ENCODE measurements at places on chromosomes 6 and 20.
A peak's percentile ranks its signal among the peaks of the same experiment; 100 is the strongest.

- DNase-seq = no peak
These were observed 75.1 kb downstream of the ZMYND8 start for GRCh38 chr20:47281376-47281775.

GRCh38 chr6:133169901-133170300, 71.3 kb upstream of the EYA4 start:
- DNase-seq = no peak

DNA sequence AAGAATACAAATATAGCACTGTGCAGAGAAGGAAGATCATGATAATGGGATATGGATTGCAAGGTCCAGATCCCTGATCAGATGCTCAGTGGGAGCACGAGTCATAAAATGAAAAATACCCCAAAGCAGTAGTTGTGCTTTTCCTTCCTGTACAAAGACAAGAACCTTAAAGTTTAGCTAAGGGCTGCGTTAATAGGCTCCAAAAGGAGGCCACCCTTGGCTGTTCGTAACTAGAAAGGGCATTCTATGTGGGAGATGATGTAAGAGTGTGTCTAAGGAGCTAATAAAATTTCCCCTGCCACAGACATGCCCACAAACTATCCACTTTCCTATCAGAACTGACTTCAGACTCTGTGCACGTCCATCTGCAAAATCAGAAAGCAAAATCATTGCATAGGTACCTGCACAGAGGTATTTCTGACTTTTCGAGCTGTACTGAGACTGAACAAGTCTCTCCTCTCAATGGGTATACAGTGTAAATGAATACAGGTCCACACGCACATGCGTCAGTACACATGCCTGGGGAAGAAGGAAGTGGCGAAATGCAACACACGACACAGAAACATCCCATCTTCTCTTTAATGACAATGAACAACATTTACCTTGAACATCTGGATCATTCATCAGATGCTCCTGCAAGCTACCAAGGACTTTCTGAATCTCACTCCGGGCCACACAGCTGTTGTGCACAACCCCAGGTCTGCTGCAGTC, 16.9 kb upstream of the ANKRD60 start:
- DNase-seq = no peak

- peak; percentile 65 for DNase-seq
These were observed 357.9 kb upstream of the AGPAT4 start for GRCh38 chr6:161631676-161632194.

- no peak for DNase-seq
These were observed 38.8 kb downstream of the SLC22A3 start for GRCh38 chr6:160386869-160387530.

DNA sequence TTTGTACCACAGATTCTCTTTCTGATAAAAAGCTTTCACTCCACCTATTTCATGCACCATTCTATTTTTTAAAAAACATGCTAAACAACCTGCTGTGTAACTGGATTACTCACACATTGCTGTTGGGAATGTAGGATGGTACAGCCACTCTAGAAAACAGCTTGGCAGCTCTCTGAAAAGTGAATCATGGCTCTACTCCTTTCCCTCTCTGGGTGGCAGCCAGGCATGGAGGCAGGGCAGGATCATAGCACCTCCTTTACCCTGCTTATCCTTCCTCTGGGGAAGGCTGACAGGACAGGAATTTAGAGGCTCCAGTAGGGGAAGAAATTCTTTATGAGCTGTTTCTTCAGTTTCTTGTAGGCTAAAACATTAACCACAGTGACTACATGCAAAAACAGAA, 6.7 kb upstream of the VNN2 start:
- DNase-seq = peak; percentile 71

GRCh38 chr6:3280091-3280490, 21.3 kb downstream of the PSMG4 start:
- DNase-seq = no peak

DNA sequence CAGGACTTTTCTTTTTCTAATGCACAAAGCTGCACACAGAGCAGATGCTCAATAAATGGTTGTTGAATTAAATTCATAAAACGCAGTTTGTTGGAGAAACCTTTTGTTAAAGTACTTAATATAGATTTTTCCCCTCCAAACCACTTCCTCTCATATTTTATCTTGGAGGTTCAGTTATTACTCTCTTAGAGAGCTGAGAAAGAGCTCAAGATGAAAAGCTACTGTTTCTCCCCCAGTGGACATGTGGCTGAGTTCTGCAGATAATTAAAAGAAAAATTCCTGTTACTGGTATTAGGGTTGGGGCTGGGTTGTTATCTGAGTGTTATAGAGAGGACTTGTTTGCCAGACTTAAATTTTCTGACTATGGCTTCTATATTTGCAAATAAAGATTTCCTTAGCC, 294.0 kb downstream of the TBC1D7 start:
- DNase-seq = no peak

DNA sequence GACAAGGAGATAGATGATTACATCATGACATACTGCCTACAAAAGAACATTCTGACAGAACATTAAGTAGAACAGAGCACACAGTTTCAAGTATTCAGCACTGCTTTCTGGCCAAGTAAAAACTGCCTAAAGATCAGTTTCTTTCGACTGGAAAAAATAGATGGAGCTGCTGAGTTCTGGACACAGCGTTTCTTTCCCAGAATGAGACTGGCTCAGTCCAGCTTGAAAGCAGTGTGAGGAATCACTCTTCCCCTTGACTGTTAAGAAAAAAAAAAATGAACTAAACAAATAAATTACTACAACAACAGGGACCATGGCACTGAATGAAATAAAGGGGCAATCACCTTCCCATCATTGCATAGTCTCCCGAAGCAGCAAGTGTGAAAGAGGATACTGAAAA, 4.4 kb upstream of the LYRM2 start:
- DNase-seq = no peak

DNA sequence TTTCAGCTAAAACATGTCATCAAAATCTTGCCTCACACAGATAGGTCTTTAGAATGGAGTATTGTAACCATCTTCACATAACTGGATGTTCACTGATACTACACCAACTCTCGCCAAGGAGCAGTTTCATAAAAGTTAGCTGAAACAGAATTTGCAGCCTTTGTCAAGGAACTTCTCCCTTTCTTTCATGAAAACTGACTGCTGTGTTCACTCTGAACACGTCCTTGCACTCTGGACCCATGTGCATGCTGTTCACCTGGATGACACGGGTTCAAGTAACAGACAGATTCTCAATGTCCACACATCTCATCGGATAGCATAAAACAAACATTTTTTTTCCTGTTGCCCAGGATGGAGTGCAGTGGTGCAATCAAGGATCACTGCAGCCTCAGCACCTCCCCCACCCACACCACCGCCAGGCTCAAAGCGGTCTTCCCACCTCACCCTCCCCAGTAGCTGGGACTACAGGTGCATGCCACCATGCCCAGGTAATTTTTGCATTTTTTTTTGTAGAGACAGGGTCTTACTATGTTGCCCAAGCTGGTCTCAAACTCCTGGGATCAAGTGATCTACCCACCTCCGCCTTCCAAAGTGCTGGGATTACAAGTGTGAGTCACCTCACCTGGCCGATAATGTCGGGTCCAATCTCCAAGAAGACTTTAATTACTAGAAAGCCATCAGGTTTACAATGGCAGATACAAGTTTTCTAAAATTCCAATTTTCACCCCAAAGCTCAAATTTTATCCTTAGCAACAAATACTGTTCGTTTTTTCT, 9.4 kb downstream of the DIDO1 start:
- no peak for DNase-seq

GRCh38 chr20:38127920-38128528, 37.0 kb downstream of the TGM2 start:
- no peak for DNase-seq

- DNase-seq = no peak
These were observed 52.9 kb upstream of the MLN start for GRCh38 chr6:33856655-33857054.

DNA sequence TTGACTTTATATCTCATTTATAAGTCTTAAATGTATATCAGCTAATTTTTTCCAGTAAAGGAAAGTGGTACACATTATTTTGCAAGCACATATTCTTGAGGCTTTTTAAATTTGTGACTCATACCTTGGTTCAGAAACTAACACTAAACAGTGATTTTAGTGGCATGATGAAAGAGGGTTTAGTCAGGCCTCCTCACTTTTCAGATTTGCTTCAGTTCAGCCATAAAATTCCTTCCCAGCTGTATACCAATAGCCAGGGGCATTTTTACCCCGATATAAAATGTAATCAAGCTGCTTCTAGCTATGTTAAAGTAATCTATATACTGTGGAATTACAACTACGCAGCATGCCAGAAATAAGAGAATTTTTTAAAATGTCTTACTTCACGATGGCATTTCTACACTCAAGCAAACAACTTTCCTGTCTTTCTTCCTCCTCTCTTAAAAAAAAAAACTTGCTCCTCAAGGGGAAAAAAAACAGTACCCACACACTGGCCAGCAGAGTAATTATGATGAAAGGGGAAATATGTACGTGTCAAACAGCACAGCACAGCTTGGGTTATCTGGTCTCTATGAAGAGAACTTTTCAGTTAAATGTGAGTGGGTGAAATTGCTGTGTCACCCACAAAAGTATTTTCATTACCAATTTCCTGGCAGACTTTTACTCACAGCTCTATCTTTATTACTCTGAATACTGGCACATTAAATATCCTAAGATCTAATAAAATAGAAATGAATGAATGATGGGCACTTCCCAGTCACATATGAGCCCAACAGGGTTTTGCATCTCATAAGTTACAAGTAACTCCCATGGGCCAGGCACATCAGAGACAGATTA, 244.8 kb upstream of the TENT5A start:
- peak; percentile 48 for DNase-seq

- no peak for DNase-seq
These were observed 182.6 kb downstream of the NFATC2 start for GRCh38 chr20:51359947-51360346.

- DNase-seq = no peak
These were observed 63.1 kb downstream of the ISM1 start for GRCh38 chr20:13283869-13284829.

- DNase-seq = no peak
These were observed 300.9 kb upstream of the MAP3K7 start for GRCh38 chr6:90887764-90888163.

DNA sequence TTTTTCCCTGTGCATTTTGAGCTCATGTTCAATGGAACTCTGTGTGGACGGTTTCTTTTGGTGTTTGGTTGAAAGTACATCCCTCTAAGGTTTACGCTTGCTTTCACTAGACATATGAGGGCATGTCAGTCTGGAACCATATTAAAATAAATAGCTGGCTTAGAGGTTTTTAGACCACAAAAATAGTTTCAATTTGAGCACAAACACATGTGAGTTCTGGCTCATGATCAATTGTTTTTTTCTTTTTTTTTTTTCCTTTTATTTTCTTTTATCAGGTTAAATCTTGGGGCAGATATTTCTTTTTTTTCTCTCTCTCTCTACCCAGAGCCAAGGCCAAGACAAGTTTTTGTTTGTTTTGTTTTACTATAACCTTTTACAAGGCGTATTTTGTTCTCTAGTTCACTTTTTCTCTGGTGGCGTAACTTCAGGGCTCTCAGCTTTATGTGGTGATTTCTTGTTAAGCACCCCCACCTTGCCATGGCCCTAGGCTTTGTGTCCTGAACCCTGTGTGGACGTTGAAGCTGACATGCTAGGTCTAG, 92.9 kb downstream of the SHLD1 start:
- no peak for DNase-seq

GRCh38 chr20:45583502-45583901, 4.4 kb upstream of the WFDC8 start:
- DNase-seq = no peak

GRCh38 chr20:37396416-37397075, 50.6 kb downstream of the SRC start:
- no peak for DNase-seq

DNA sequence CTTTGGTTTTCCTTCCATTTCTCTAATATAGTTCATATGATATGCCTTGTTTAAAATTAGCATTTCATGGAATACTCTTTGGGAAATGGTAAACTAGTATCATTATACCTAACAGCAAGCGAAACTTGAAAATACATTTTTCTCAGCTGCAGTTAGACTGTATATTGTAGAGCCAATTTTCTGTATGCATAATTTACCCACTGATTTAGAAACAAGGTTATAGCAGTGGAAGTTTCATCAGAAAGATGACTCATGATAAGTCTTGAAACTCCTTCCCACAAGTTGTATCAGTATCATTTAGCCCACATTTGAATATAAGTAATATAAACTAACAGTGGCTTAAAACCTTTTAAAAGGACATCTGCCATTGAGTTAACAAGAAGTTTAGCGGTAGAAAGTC, 164.8 kb upstream of the BMP5 start:
- peak; percentile 14 for DNase-seq
